ENCODE measurements at places on chromosomes 12 and 14.
A peak's percentile ranks its signal among the peaks of the same experiment; 100 is the strongest.

- no peak for DNase-seq
Measured at GRCh38 chr14:30468354-30468753, 90.6 kb upstream of the G2E3 start.

GRCh38 chr12:89306827-89307473 lies 45.4 kb downstream of the DUSP6 start:
- DNase-seq: peak; percentile 86

- DNase-seq: peak; percentile 5
Measured at GRCh38 chr12:131867891-131868675, 26.3 kb upstream of the ULK1 start.

GRCh38 chr12:76240281-76240680 lies 107.9 kb downstream of the BBS10 start:
- no peak for DNase-seq

DNA sequence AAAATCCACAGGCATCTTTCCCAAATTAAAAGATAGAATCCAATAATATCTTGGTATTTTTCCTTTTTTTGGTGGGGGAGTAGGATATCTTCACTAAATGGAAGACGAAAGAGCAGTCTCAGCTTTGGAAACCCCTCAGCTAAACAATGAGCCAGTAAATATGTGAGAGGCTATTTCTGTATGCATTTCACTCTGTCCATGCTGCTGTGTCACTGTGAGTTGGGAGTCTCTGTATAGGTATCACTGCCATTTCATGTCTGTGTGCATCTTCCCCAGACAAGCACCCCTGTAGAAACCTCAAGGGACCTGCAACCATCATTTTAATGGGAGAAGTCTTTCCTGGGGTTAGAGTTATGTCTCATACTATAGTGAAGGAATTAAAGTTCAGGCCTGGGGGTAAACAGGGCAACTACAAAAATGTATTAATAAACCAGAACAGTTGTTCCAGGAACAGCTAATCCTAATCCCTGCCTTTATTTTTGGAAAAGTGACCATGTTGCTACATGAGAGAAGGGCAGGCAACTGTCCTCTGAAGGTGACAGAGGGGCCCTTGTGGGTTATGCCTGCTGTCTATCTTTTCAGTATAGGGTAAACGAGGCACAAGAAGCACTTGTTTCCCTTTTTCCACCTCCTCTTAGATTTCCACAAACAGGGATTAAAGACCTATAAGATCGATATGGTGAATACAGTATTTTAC lies 11.3 kb upstream of the STAC3 start:
- DNase-seq: no peak

- no peak for DNase-seq
Measured at GRCh38 chr14:95407354-95407753, 87.6 kb upstream of the CLMN start.

GRCh38 chr12:29048787-29049186 lies 100.3 kb upstream of the FAR2 start:
- peak; percentile 14 for DNase-seq

GRCh38 chr12:76820888-76821482 lies 57.1 kb downstream of the ZDHHC17 start:
- DNase-seq: peak; percentile 25

DNA sequence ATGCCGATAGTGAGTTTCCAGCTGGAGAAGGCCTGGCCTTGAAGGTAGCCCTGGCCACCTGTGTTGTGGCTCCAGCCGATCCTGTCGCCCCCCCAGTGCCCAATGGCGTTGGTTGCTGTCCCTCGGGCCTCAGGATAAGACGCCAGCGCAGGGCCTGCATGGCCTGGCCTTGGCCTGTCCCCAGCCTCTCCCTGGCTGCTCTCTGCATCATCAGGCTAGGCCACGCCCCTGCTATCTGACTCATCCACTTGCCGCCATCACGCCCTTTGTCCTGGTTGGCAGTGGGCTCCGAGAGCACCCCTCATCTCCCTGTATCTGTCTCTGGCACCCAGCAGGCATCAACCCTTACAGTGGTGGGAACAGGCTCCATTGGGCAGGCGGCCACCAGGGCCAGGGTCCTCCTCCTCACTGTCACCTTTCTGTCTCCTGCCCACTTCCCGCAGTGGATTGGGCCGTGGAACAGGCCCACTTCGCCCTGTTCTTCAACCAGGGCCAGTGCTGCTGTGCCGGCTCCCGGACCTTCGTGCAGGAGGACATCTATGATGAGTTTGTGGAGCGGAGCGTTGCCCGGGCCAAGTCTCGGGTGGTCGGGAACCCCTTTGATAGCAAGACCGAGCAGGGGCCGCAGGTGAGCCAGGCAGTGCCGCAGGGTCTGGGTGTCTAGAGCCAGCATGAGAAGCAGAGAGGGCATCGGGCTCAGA lies 25.6 kb downstream of the ALDH2 start:
- DNase-seq: no peak

- DNase-seq: no peak
Measured at GRCh38 chr12:101607894-101608293, 13.1 kb downstream of the MYBPC1 start.

- DNase-seq: peak; percentile 24
Measured at GRCh38 chr12:96456265-96456974, 33.0 kb upstream of the CFAP54 start.

DNA sequence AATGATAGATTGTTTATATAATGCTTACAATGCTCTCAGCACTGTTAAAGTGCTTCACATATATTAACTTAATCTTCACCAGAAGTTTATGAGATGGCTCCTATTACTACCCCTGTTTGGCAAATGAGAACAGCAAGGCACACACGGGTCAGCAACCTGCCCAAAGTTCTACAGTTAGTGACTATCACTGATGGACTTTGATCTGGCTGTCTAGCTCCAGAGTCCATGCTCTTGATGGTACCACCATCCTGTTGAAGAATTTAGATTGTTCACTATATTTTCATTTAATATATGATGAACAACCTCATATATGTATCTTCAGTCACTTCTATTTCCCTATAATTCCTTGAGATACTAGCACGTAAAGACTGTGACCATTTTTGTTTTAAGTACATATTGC lies 10.6 kb downstream of the GLIPR1 start:
- DNase-seq: no peak

GRCh38 chr12:19588951-19589350 lies 149.7 kb downstream of the AEBP2 start:
- peak; percentile 33 for DNase-seq

Measured in NB4 (cell line).